Spinal cord (tissue), 10 donors: ENCODE measurements at places on chromosomes 11 and 22. TPM values are rescaled to one million over a fixed set of nuclear protein-coding genes. Genes with fewer than 3 reads are reported as not detected.
A peak's percentile ranks its signal among the peaks of the same experiment; 100 is the strongest.

- peak; percentile 77 for DNase-seq
Observed at GRCh38 chr11:120564573-120565311, 53.2 kb downstream of the GRIK4 start.

DNA sequence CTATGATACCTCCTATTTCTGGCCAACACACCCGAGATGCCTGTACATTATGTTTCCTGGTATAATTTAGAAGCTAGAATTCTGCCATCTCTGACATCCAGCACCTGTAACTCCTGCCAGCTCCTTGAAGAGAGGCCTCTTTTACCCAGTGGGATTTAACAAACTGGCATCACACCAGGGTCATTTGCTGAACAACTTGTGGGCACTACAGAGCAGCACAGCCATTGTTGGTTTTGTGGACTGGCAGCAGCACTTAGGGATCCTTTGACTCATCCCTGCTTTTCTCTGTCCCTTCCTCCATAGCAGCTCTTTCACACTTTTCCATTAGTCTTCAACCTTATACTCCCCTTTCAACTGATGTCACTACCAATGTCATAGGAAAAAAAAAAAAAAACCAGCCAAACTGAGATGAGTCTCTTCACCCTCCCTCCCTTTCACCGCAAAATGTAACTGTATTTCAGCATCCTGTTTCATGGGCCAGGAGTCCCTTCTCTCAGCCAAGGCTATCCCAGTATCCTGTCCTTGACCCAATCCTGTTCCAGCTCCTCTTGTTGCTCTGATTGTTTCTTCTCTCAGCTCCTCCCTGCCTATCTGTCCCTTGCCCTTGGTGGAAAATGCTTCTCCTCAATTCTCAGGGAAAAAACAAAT is 68.7 kb downstream of the PPFIBP2 start:
- DNase-seq = no peak

The OR6A2 gene
- 0.89 TPM for total RNA-seq

GRCh38 chr11:24524156-24524555 is 27.3 kb downstream of the LUZP2 start:
- no peak for DNase-seq
